ENCODE measurements at places on chromosomes 2 and 18.

- DNase-seq, result no peak
Observed at GRCh38 chr18:4400911-4401310, 54.2 kb downstream of the DLGAP1 start.

GRCh38 chr18:36086186-36086585 is 18.8 kb upstream of the RPRD1A start:
- no peak for DNase-seq

DNA sequence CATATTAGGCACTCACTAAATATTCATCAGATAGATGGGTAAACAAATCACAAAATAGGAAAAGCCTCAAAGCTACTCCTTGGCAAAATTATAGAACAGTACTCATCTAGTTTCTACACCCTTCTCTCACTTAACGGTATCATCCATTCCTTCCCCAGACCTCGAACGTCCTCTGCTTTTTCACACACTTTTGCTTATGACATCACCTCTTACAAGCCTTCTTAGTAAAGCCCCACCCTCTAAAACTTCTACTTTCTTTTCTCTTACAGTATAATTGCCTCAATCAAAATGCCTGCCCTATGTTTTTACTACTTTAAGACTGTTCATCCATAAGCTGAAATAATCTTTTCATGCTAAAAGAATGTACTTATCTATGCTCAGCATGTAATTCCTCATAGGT is 8.1 kb downstream of the CHN1 start:
- no peak for DNase-seq

- DNase-seq, result peak; percentile 80
Observed at GRCh38 chr2:191209340-191209739, 35.9 kb upstream of the MYO1B start.

GRCh38 chr2:36356298-36356989 is 866 bp downstream of the CRIM1 start:
- no peak for DNase-seq

DNA sequence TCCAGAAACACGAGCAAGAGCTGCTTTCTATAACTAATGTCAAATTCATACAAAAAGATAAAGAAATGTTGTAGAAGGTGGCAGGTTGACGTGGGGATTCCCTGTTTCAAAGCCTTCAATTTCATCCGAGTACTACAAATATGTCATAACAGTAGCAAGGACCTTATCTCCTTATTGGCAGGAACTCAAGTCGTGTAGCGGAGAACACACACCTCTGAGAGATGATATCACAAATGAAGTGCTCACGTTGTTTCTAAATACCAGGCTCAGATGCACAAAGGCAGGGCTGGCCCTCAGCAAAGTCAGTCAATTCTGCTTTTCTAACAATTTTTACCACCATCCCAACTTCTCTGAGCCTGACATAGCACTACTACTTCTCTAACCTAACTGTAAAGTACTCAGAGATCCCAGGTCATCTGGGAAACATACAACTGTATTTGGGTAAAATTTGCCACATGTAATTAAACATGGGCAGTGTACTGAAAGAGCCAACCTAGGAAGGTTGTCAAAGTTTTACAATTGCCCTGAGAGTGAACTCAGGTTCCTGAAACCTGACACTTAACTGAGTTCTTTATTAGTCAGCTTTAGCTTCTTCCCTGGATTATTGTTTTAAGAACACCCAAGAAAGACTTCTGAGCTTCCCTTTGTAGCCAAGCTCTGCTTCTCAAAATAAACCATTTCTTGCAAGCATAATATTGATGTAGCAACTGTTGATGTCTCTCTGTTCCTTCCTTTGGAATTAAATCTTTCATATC is 813.7 kb upstream of the ACVR2A start:
- DNase-seq, result peak; percentile 31

GRCh38 chr2:150141226-150142001 is 346.1 kb downstream of the RND3 start:
- DNase-seq, result no peak

DNA sequence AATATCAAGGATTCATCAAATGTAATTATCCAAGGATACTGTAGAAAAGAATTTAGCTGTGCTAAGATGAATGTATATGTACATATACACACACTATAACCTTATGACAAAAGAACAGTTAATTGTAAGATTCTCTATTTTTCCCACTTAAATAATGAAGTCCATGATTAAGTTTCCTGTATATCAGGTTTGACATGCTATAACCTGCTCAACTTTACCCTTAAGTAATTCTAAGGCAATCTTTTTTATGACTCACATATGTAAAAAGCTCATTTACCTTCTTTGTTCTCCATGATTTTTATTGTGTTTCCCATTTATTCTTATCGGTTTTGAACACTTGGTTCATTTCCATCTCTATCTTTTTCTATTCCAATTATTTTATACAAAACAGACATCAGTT is 1213.1 kb upstream of the SLC39A10 start:
- no peak for DNase-seq
